ENCODE measurements at places on chromosomes 13 and 19. TPM values are rescaled to one million over a fixed set of nuclear protein-coding genes. Genes with fewer than 3 reads are reported as not detected.
A peak's percentile ranks its signal among the peaks of the same experiment; 100 is the strongest.

DNA sequence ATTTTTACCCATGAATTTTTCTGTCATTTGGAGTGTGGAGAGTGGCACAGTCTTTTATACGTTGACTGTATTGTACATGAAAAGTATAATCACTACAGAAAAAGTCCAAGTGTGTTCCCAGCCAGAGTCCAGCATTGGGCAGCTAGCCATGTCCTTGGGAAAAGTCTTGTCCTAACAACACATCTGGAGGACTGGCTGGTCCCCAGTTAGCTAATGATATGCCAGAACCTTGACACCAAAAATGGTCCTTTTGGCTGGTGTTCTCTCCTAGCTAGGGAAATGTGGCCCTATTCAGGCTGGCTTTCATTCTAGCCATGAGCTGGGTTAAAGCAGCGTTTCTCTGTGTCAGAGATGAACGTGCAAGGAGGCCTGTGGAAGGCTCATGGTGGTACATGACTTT is 98.9 kb downstream of the ESD start:
- H3K4me1 ChIP-seq: no peaks in the 10 kb centered on the region
- no peak for DNase-seq
- H3K27me3 ChIP-seq: no peaks in the 10 kb centered on the region
- no peak overlapping the region for H3K27ac ChIP-seq

DNA sequence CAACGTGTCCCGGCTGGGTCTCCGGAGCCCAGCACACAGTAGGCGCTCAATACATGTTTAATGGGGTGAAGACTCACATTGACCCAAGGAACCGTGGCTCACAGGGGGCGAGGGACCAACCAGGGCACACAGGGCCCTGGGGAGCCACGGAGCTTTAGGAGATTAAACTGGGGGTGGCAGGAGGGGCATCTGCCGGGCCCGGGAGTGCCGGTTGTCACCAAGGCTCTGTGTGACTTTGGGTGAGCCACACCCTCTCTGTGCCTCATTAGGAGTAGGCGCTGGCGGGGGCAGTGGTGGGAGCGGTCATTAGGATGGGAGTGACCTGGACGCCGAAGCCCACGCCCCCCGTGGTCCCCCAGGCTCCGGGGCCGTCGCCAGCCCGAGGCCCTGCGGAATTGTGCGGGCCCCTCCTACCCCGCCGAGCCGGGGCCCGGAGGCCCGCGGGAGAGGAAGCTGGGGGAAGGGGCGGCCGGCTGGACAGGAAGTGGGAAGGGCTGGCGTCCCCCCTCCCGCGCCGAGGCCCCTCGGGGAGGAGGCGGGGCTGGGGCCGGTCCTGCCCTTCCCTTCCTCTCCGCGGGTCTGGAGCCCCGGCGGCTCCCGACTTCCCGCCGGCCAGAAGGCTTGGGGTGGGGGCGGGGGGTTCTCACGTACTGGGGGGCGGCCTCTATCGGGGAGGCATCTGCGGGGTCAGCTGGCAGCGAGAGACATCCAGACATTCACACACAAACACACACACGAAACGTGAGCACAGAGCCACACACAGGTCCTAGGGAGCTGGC is 1.8 kb upstream of the SSBP4 start:
- peaks cover 71% of the 10 kb centered on the region for H3K4me1 ChIP-seq
- H3K27me3 ChIP-seq: peaks cover 4% of the 10 kb centered on the region
- no peaks in the 10 kb centered on the region for H3K36me3 ChIP-seq

GRCh38 chr13:106882246-106882645 is 314.3 kb upstream of the ARGLU1 start:
- H3K27me3 ChIP-seq: no peaks in the 10 kb centered on the region
- H3K36me3 ChIP-seq: no peaks in the 10 kb centered on the region
- no peak overlapping the region for H3K4me3 ChIP-seq
- no peak overlapping the region for H3K27ac ChIP-seq

DNA sequence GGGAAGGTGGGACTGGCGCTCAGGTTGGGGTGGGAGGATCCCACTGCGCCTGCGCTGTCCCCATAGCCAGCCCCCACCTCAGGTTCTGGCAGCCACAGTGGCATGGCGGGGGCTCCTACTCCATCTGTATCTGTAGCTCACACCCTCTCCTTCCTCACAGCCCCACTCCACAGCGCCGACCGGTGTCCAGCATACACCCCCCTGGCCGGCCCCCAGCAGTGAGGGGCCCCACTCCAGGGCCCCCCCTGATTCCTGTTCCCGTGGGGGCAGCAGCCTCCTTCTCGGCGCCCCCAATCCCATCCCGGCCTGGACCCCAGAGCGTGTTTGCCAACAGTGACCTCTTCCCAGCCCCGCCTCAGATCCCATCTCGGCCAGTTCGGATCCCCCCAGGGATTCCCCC is 6.0 kb downstream of the TMED1 start:
- H3K4me3 ChIP-seq: no peak overlapping the region
- no peaks in the 10 kb centered on the region for H3K27me3 ChIP-seq
- peaks cover 22% of the 10 kb centered on the region for H3K36me3 ChIP-seq
- H3K27ac ChIP-seq: no peak overlapping the region
- DNase-seq: no peak
- H3K4me1 ChIP-seq: no peaks in the 10 kb centered on the region

DNA sequence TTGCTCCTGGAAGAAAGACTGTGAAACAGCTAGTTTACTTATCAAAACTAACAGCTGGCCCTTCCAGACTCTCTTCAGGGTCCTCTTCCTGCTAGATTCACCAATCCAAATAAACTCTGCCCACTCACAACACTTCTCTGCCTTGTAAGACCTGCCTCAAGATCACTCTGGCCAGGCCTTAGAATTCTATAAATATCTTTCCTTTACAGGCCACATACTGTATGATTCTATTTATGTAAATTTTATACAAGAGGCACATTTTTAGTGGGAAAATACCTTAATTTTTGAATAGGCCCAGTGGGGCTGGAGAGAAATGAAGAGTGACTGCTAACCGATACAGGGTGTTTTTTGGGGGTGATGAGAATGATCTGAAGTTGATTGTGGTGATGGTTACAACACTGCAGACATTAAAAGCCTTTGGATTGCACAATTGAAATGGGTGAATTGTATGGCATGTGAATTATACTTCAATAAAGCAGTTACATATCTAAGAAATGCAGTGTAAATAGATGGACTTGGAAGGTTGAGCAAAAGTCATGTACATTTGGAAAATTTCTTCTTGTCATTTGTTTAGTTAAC is 141.8 kb downstream of the GPC5 start:
- no peak overlapping the region for H3K4me3 ChIP-seq
- no peaks in the 10 kb centered on the region for H3K27me3 ChIP-seq
- no peaks in the 10 kb centered on the region for H3K4me1 ChIP-seq
- no peaks in the 10 kb centered on the region for H3K36me3 ChIP-seq
- no peak for DNase-seq

GRCh38 chr19:40523322-40524047 is 53.2 kb upstream of the SHKBP1 start:
- DNase-seq: peak; percentile 26
- no peaks in the 10 kb centered on the region for H3K36me3 ChIP-seq
- no peak overlapping the region for H3K4me3 ChIP-seq
- H3K27me3 ChIP-seq: no peaks in the 10 kb centered on the region
- H3K4me1 ChIP-seq: no peaks in the 10 kb centered on the region

GRCh38 chr19:49691243-49692146 is 579 bp downstream of the CPT1C start:
- H3K27me3 ChIP-seq: no peaks in the 10 kb centered on the region
- H3K4me3 ChIP-seq: peak overlapping the region; percentile 47
- no peaks in the 10 kb centered on the region for H3K36me3 ChIP-seq
- H3K27ac ChIP-seq: no peak overlapping the region
- no peak for DNase-seq
- H3K4me1 ChIP-seq: peaks cover 17% of the 10 kb centered on the region

DNA sequence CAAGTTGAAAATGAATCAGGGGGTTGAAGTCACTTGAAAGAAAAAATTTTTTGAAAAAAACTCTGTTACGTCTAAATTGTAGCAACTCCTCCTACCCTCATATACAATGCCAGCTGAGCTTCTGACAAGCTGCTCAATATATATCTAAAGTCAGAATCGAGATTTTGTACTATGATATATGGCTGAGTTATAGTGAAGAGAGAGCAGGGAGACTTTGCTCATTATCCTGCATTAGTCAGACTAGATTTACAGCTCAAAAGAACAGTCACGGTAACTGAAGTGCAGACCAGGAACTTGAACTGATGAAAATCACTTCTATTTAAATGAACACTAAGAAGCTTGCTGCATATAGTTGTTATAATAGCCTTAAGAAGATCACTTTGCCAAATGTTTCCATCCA is 153.1 kb downstream of the LACC1 start:
- no peak overlapping the region for H3K27ac ChIP-seq
- no peak overlapping the region for H3K4me3 ChIP-seq
- no peak for DNase-seq
- no peaks in the 10 kb centered on the region for H3K4me1 ChIP-seq
- H3K36me3 ChIP-seq: no peaks in the 10 kb centered on the region
- H3K27me3 ChIP-seq: no peaks in the 10 kb centered on the region

DNA sequence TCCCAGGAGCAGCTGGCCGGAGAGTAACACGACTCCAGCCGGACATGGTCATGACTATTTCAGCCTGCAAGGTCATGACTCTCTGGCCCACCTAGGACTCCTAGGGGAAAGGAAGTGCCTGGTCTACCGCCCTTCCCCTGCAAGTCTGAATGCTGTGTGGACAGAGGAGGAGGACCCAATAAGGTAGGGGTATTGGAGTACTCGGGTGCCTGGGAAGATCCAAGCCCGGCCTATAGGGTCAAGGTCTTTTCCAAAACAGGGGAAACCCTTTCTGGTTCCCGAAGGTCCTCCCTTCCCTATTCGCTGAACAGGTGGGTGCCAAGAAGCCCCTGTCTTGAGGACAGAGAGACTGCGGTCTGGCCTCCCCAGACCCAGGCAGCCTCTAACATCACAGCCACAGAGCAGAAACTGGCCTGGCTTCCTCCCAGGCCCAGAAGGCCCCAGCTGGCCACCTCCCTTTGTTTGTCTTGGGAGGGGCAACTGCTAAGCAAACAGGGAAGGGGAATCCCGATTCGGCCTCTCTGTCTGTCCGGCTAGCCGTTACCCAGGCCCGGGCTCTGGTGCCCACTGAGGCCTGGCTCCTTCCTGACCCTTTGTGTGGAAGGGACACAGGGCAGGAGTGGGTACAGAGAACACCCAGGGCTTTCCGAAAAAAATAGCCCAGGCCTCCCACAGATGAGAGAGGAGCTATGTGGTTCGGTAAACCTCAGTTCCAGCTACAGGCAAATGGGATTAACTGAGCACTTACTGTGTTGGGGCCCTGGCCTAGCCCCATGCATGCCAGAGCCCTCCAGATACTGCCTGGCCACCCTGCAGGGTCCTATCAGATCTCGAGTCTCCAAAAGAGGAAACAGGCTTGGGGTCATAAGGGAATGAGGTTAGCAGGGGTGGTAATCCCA is 5.2 kb upstream of the GRAMD1A start:
- no peak for DNase-seq
- H3K27me3 ChIP-seq: no peaks in the 10 kb centered on the region
- H3K4me3 ChIP-seq: no peak overlapping the region
- H3K4me1 ChIP-seq: peaks cover 62% of the 10 kb centered on the region
- no peaks in the 10 kb centered on the region for H3K36me3 ChIP-seq
- H3K27ac ChIP-seq: no peak overlapping the region

- H3K36me3 ChIP-seq: no peaks in the 10 kb centered on the region
Measured at GRCh38 chr19:11281356-11282049, 14.5 kb upstream of the TSPAN16 start.

- no peak overlapping the region for H3K4me3 ChIP-seq
- no peak overlapping the region for H3K27ac ChIP-seq
- DNase-seq: no peak
Measured at GRCh38 chr13:25380741-25381324, 9.1 kb downstream of the ATP8A2 start.

Gene CACNG7
- not detected for total RNA-seq

Gene OR7A5
- not detected for total RNA-seq

Gene PROZ
- not detected for total RNA-seq

Gene ITGBL1
- total RNA-seq: not detected

Gene LILRA1
- total RNA-seq: not detected

Gene ZNF230
- 4.9 TPM for total RNA-seq

All from CD8-positive, alpha-beta memory T cell (primary cell).